Prostate gland (tissue), 2 donors: ENCODE measurements at places on chromosomes 6 and 20. TPM values are rescaled to one million over a fixed set of nuclear protein-coding genes. Genes with fewer than 3 reads are reported as not detected.

Gene BCLAF1
- 83.0 TPM for total RNA-seq

DNA sequence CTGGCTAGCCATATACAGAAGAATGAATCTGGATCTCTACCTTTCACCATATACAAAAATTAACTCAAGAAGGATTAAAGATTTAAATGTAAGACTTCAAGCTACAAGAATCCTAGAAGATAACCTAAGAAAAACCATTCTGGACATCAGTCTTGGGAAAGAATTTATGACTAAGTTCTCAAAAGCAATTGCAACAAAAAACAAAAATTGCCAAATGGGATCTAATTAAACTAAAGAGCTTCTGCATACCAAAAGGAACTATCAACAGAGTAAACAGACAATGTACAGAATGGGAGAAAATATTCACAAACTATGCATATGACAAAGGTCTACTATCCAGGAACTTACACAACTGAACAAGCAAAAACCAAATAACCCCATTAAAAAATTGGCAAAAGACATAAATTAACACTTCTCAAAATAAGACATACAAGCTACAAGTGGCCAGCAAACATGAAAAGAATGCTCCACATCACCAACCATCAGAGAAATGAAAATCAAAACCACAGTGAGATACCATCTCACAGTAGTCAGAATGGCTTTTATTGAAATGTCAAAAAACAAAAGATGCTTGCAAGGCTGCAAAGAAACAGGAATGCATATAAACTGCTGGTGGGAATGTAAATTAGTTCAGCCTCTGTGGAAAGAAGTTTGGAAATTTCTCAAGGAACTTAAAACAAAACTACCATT lies 66.8 kb upstream of the RSPO3 start:
- H3K27me3 ChIP-seq = no peaks in the 10 kb centered on the region
- no peaks in the 10 kb centered on the region for H3K4me1 ChIP-seq
- no peaks in the 10 kb centered on the region for H3K36me3 ChIP-seq
- no peak overlapping the region for H3K27ac ChIP-seq

DNA sequence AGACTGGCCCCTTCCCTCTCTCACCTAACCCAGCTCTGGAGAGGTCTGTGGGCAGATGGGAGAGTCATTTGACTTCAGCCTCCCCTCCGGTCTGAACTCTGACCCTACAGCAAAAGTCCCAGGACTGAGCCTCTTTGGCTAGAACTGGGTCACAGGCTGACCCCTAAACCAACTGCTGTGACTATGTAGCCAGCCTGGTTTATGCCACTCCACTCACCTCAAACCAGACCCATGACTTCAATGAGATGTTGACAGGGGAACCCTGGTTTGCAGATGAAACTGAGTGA lies 864 bp upstream of the OSBPL2 start:
- H3K4me1 ChIP-seq = peaks cover 26% of the 10 kb centered on the region
- H3K4me3 ChIP-seq = no peak overlapping the region
- no peak overlapping the region for H3K27ac ChIP-seq
- no peaks in the 10 kb centered on the region for H3K36me3 ChIP-seq
- DNase-seq = no peak

DNA sequence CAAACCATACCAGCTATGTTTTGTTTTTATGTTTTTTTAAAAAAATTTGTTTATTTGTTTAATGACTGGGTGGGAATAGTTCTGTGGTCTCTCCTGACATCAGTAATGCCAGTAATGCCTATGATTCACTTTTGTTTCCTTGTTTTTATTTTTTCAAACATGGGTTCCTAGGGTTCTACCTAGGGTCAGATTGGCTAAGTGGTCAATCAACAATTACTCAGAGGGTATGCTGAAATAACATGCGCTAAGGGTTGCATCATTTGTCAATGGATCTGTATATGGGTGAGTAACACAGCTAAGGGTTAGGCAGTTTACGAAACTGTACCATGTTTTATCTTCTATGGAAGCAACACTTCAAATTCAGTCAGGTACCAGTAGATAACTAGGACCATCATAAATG lies 583.8 kb upstream of the GJE1 start:
- no peak overlapping the region for H3K27ac ChIP-seq
- H3K36me3 ChIP-seq = no peaks in the 10 kb centered on the region
- DNase-seq = no peak
- no peak overlapping the region for H3K4me3 ChIP-seq
- H3K27me3 ChIP-seq = no peaks in the 10 kb centered on the region

DNA sequence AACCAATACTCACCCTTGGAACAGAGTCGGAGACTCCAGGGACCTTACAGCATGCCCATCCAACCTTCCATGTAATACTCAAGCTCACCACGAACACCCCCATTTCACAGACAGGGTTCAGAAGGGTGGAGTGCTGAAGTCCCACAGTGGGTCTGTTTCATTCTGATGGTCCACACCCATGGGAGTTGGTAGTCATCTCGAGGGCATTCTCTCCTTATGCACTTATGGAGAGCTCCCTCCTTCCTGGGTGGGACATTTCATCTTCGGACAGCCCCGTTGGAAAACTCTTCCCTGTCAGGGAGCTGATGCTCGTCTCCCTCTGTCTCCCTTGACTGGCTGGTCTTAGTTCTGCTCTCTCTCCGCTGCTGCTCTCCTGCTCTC lies 38.9 kb downstream of the COX4I2 start:
- H3K4me1 ChIP-seq = peaks cover 30% of the 10 kb centered on the region
- no peak for DNase-seq
- no peak overlapping the region for H3K4me3 ChIP-seq
- H3K36me3 ChIP-seq = no peaks in the 10 kb centered on the region
- H3K27me3 ChIP-seq = no peaks in the 10 kb centered on the region
